ENCODE measurements at places on chromosomes 3 and 15.

DNA sequence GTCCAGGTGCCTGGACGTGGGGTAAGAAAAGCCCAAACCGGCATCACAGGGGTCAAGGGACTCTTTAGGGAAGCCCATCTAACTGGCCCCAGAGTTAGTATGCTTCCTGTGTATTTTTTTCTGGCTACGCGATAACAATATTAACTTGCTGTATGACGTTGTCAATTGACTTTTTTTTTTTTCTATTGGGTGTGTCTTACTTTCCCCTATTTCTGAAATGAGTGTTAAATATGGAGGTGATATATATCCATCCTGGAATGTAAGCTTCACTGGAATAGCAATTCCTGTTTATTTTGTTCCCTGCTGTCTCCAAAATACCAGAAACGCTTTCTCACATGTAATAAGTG, 598 bp upstream of the GMNC start:
- DNase-seq, result no peak

GRCh38 chr3:197554196-197554561, 1.6 kb downstream of the BDH1 start:
- no peak for DNase-seq

GRCh38 chr3:104291878-104292277, 1074.8 kb upstream of the ALCAM start:
- DNase-seq, result no peak

DNA sequence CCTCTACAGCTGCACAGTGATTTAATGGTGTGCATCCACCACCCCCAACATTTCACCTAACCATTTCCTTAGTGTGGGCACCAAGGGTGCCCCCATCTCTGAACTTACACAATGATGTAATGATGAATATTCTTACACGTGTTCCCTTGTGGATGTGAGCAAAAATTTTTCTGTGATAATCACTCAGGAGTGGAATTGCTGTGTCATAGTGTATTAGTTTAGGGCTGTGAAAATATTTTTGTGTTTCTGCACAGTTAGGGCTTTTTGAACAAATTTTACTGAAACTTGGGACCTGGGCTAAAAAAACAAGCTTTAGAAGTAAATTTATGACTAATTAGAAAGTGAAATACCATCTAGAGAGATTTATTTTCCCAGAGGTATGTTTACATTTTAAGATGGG, 134.5 kb upstream of the CCNL1 start:
- DNase-seq, result no peak

DNA sequence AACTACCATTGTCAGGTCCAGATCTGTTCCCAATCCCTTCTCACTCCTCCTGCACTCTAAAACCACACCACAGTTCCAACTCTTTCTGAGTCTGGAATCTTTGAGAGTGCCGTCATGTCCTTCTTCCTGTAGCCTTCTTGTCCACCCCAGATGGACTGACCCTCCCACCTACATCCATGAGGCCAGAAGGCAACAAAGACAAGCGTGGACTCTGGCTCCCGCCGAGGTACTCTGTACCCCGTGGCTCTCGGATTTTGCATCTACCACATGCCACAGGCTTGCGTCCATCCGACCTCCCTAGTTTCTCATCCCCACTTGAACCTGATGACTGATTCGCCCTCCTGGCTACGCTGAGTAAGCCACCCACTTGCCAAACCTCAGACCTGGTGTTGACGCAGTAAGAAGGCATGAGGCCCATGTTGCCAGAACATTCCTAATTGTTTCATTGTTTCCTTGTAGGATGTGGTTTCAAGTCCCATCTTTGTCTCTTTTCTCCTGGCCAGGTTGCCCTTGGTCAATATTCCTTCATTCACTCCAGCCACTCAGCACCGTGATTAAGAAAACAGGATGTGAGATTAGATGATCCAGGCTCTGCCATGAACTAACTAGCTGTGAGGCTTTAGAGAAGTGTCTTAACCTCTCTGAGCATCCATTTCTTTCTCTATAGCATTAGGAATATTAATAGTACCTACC, 1.1 kb upstream of the ZBTB38 start:
- DNase-seq, result no peak

- no peak for DNase-seq
Observed at GRCh38 chr3:70218471-70218870, 94.0 kb downstream of the MDFIC2 start.

- DNase-seq, result no peak
Observed at GRCh38 chr3:192607798-192608197, 119.5 kb downstream of the FGF12 start.

DNA sequence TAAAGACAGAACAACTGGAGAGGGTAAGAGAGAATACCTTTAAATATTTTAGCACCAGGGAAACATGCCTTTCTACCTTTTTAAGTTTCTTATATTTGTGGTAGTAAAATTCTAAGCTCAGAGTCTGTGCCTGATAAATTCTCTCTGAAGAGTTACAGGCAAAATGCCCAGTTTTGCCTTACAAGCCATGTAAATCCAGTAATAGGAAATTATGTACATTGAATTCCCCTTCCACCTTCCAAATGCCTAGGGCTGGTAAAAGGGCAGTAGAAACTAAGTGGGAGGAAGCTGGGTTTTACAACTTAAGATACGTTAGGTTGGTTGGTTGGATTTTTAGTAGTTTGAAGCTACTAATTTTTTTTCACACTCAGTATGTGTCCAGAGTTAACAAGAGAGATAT, 43.1 kb upstream of the TP63 start:
- DNase-seq, result no peak

- DNase-seq, result peak; percentile 31
Observed at GRCh38 chr15:78177447-78177873, 28.3 kb downstream of the IDH3A start.

DNA sequence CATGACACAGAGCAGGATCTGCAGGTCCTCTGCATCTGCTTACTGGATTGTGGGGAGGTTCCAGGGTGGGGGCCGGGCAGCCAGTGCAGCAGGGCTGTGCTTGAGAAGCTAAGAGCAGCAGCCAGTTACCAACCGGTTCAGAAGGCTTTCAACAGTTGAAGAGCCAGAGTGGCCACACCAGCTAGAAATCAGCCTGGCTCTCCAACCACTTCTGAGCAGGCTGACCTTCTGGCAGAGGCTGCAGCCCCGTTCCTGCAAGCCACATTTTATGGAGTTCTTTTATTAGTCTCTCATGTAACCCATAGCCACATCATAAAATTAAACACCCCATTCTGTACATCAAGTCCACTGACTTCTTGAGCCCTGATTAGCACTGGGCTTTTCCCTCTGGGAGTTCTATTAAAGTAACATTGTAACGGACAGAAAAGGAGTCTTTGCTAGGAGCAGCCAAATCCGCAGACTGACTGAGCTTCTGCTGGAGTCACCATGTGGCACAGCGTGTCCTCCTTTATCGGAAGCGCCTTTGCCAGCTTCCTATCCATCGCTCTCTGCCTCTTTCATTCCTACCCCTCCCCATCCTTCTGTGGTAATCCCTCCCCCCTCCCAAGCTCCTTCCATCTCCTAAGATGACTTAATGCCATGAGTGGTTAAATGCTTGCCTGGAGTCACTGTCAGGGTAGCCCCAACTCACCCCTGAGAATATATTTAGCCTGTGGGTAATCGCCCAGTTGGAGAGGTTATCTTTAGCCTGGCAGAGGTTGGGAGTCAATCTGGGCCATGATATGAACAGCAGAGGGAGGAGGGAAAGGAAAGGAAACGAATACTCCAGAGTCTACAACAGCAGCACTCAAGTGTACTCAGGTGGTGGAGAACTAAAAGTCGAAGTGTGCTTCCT, 138.5 kb upstream of the HES1 start:
- DNase-seq, result no peak

GRCh38 chr15:63010386-63010785, 32.2 kb upstream of the TPM1 start:
- no peak for DNase-seq

DNA sequence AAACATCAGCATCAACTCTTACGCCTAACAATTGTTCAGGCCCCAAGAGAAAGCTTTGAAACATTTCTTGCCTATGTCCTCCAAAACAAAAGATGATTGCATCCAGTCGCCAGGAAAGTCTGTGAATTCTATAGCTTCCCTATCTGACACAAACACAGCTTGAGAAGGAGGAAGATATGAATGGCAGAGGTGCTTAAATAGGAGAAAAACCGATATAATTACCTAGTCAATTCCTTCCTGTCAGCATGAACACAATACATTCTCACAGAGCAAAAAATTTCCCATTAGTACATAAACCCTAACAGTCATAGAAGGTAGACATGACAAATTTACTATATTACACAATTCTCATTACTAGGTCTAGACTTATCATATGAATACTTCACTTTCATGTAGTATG, 326.5 kb downstream of the CGGBP1 start:
- no peak for DNase-seq

DNA sequence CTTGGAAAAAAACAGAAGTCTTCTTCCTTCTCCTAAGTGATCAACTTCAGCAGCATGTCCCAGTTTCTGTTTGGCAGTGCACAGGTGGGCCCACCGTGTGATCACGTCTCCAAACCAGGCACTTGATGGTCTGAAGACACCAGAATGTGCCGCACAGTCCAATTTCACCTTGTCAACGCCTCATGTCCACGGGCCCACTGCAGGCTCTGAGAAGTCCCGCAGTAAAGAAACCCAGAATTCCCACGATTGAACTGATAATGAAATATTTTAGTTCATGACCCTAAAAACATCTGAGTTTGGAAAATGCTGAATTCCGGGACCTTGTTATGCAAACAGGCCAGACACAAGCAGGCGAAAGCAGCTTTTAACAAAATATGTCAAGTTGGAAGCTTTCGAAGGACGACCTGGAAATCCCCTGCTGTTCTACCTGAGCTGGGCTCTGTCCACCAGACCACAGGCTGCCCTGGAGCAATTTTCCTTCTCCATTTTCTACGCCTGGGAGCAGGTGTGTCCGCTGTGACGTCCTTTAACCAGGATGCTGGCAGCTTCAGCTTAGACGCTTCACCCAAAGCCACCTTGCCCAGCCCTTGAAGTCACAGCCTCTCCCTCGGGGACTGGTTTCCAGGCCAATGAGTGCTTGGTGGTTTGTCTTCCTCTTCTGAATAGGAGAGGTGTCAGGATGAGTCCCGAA, 167.8 kb upstream of the IQSEC1 start:
- no peak for DNase-seq

DNA sequence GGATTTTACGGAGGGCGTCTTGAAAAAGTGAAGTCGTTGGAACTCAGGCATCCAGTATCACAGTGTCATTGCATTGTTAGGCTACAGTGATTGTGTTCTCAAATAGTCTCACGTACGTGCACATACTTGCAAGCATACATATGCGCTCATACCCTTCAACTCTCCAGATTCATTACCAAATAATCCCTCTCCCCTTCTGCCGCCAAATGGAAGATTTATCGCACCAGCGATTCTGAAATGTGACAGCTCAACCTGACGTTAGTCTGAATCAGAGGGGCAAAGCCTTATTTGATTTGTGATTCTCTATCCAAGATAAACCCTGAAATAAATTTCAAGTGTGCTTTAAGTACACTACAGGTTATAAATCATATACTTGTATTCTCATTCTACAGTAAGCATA, 119.4 kb downstream of the GADL1 start:
- no peak for DNase-seq

DNA sequence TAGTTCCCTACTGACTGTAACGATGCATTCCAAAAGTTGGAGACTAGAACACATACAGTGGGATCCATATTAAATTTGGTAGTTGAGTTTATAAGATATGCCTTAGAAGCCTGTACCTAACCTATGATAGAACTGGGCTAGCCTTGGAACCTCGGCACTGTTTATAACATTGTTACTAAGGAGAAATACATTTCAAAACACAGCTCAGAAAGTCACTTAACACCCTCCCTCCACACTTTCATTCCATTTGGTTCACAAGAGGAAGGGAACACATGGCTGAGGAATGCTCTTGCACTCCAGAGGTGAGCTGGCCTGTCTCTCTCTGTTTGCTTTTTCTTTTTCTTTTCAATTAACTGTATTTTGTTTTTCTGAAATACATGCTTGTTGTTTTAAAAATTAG, 48.7 kb upstream of the TSC22D2 start:
- no peak for DNase-seq

- no peak for DNase-seq
Observed at GRCh38 chr15:100783291-100783690, 96.3 kb upstream of the ALDH1A3 start.

- no peak for DNase-seq
Observed at GRCh38 chr15:100985401-100985800, 66.2 kb downstream of the LRRK1 start.

- no peak for DNase-seq
Observed at GRCh38 chr3:141699897-141700296, 38.2 kb upstream of the RNF7 start.

- no peak for DNase-seq
Observed at GRCh38 chr3:112047264-112047663, 12.7 kb downstream of the TMPRSS7 start.

DNA sequence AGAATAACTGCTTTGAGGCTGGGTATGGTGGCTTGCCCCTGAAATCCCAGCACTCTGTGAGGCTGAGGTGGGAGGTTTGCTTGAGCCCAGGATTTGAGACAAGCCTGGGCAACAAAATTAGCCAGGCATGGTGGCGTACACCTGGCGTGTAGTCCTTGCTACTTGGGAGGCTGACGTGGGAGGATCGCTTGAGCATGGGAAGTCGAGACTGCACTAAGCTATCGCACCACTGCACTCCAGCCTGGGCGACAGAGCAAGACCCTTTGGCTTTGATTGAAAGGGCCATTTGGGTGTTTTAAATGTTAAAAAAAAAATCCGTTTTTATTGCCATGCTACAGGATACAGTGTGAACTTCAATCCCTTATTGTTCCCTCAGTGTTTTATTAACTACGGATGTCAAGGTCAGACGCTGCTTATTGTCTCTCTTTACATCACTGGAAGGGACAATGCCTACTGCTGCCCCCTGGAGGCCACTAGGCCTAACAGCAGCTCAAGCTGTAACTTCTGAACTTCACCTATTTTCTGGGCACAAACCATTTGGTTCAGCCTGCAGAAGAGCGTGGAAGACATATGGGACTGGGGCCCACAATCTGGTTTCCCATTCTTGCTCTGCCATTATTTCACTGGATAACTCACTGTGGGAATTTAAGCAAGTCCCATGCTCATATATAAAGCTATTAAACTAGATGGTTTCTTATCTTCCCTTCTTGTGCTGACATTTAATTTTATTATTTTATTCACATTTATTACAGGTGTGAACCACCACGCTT, 15.3 kb upstream of the IREB2 start:
- peak; percentile 68 for DNase-seq

GRCh38 chr15:48548455-48548854, 97.1 kb downstream of the FBN1 start:
- DNase-seq, result no peak
